ENCODE measurements at places on chromosomes 12 and 14. TPM values are rescaled to one million over a fixed set of nuclear protein-coding genes. Genes with fewer than 3 reads are reported as not detected.

The RNASE4 gene
- 4.2 TPM for total RNA-seq

The PRH2 gene
- not detected for total RNA-seq

The ZNF384 gene
- total RNA-seq = 34.0 TPM

The SLC6A15 gene
- total RNA-seq = 14.9 TPM

The LRIG3 gene
- 57.9 TPM for total RNA-seq

The TCL1A gene
- total RNA-seq = not detected

The AMDHD1 gene
- 0.67 TPM for total RNA-seq

The GPR68 gene
- 4.7 TPM for total RNA-seq

The LRP1-AS gene
- total RNA-seq = not detected

The RPS29 gene
- total RNA-seq = 16,427 TPM

The BTBD7 gene
- total RNA-seq = 29.6 TPM

The MYF5 gene
- not detected for total RNA-seq

The PLXNC1 gene
- 0.55 TPM for total RNA-seq

The MYL6B gene
- total RNA-seq = 95.2 TPM

The CCDC175 gene
- total RNA-seq = not detected

The KRT81 gene
- 244 TPM for total RNA-seq

The TAS2R46 gene
- 0.41 TPM for total RNA-seq

The PTCSC3 gene
- not detected for total RNA-seq

The CCNK gene
- 21.9 TPM for total RNA-seq

The IGF1 gene
- under 0.01 TPM for total RNA-seq

The PTGER2 gene
- 0.46 TPM for total RNA-seq

The IQSEC3 gene
- total RNA-seq = 4.0 TPM

The SLC2A3 gene
- 19.0 TPM for total RNA-seq
